Cardiac ventricle fibroblast (primary cell): ENCODE measurements at places on chromosomes 1 and 21. TPM values are rescaled to one million over a fixed set of nuclear protein-coding genes. Genes with fewer than 3 reads are reported as not detected.

C4BPB gene
- total RNA-seq = not detected in 2 replicates

HES3 gene
- total RNA-seq = not detected in 2 replicates

LORICRIN gene
- not detected in 2 replicates for total RNA-seq

MX1 gene
- total RNA-seq = 4.5 and 6.6 TPM in 2 replicates

KIAA0040 gene
- total RNA-seq = 0.78 and 3.1 TPM in 2 replicates
